ENCODE measurements at places on chromosomes 4 and X.

- no peak for DNase-seq
Measured at GRCh38 chrX:117376460-117376859, 740.1 kb downstream of the KLHL13 start.

DNA sequence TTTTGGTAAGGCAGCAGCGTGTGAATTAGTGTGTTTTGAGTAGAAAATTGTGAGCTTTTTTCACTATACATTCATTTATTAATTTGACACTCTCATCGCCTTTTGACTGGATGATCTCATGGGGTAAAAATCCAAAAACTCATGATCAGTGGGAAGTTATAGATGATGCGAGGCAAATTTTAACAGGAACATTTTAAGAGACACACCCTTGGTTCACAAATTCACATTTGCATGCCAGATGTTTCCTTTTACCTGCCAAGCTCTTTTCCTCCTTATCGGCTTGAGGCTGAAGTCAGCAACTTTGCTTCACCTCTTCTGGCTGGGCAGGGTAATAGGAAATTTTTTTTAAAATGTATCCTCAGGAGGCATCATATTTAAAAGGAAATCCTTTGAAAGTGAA, 318.0 kb upstream of the HS3ST1 start:
- no peak for DNase-seq

DNA sequence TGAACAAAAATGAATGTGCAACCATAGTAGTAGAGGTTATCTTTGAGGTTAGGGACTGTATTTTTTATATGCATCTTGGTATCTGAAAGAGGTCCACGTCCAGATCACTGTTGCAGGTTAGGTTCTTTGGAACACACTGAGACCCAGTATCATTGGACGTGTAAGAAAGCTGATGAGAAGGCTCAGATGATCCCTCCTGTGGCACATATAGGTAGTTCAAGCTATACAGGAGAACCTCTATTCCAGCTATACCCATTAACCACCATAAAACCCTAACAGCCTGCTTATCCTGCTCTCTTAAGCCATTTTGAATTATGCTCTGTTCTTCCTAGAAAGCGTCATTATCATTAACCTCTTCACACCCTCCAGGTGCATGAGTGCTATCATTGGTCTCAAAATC, 930.7 kb upstream of the HS3ST1 start:
- DNase-seq = peak; percentile 3

DNA sequence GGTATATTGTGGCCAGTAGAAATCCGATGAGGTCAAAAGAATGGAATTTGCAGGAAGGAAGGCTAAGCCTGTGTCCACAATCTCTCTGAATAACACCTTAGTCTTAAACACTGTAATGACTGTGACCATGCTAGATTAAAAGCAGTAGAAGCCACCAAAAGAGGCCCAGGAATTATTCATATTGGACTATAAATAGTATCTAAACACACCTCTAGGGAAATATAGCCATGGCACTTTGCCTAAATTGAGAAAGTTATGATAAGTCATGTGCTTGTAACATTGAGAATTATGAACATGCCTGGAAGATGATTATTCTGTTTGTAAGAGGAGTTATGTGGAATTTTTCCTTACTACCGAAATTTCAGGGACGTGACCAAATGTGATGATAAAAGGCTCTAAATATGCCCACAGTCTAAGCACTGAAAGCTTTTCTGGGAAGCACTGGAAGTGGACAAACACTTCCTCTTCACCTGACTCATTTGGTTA, 298.5 kb downstream of the KCTD8 start:
- DNase-seq = no peak

DNA sequence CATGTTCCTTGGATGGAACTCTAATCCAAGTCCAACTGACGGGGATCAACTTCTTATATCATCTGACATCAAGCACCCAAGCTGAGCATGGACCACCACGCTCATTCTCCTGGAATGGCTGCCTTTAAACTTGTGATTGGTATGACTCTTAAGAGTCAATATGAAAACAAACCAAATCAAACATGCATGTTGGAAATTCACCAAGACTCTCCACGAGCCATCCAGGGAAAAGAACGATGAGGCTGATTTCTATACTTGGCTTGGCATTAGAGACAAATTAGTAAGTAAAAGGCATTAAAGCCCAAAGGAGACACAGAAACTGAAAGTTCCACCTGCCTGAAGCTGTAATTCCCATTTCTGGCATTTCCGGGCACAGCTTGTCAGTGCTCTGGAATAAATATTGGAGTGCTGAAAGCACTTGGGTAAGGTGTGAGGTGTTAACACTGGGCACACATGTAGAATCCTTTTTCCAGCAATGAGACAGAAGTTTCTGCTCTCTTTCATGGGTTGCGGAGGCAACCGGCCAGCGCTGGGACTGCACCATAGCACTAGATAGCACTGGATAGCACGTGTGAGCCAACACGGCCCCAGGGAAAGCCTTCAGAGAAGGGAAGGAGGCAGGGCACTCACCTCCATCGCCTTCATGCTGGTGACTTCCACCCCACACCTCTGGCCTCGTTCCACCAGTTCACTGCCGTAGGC, 42.1 kb upstream of the CENPU start:
- no peak for DNase-seq

GRCh38 chrX:110924871-110925270, 129.3 kb upstream of the CHRDL1 start:
- no peak for DNase-seq

DNA sequence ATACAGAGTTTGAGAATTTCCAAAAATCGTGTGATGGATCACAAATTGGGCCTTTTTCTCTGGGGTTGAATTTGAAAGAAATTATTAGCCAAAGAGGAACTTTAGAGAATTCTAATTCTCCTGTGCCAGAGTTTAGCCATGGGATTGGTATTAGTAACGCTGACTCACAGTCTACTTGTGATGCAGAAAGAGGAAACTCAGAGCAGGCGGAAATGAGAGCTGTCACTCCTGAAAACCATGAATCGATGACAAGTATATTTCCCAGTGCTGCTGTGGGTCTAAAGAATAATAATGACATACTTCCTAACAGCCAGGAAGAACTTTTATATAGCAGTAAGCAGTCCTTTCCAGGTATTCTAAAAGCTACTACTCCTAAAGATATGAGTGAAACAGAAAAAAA, 64.9 kb downstream of the N4BP2 start:
- no peak for DNase-seq

DNA sequence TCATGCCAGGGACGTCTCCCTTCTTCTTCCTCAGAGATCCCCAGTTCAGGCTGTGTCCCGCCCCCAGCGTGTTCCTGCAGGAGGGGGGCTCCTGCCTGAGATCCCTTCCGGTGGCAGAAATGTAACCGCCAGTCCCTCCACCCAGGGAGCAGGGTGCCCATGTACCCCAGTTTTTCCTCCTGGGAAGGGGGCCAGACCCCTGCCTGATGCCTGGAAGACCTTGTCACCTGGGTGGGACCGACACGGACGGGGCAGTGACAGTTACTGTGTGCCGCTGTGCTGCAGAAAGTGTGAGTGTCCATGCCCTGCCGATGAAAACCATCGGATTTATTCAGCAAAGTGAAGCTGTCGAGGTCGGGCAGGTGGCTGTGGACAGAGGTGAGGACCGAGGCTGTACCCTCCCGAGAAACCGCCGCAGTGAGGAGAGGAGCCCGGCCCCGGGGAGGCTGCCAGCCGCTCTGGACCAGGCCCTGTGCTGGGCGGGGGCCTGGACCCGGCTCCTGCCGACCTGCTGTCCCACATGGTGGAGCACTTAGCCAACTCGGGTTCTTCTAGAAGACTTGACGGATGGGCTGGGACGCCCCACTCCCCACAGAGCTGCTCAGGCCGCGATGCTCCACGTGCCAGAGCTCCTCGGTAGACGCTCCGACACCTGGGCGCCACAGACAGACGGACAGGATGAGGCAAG, 36.7 kb upstream of the HMX1 start:
- peak; percentile 16 for DNase-seq

DNA sequence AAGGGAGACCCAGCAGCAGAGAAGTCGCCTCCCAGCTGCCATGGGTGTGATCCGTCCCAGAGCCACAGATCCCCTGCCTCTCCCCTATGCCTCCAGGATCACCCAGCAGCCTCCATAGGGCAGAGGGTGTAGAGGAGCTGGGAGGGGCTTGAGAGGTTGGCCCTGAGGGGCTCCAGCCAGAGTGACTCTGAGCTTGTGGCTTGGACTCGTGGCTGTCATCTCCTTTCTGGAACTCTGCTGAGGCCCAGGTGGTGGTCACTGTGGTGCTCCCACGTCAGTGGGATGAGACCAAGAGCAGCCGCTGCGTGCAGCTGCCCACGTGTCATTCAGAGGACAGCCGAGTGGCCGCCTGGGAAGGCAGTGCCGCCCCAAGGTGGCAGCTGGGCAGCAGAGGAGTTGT, 4.2 kb downstream of the TACC3 start:
- no peak for DNase-seq

- no peak for DNase-seq
Measured at GRCh38 chrX:134885336-134886001, 105.3 kb upstream of the SMIM10 start.

- DNase-seq = no peak
Measured at GRCh38 chr4:110085131-110085530, 113.3 kb downstream of the ELOVL6 start.

- no peak for DNase-seq
Measured at GRCh38 chr4:186458050-186458449, 97.3 kb downstream of the MTNR1A start.

GRCh38 chr4:73127839-73128453, 58.4 kb upstream of the COX18 start:
- peak; percentile 29 for DNase-seq

DNA sequence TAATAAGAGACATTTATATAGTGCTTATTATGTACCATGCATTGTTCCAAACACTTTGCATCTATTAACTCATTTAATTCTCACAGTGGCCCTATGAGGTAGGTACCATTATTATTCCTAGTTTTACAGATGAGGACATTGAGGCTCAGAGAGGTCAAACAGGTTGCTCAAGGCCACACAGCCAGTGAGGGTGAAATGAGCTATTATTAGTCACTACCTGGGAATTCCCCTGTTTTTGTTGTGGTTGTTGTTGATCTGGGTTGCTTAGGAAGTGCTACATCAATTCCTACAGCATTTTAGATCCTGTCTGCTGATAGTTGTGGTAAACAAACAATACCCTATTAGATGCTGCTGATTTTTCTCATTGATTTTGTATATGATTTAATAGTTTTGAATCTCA, 41.2 kb downstream of the APLN start:
- no peak for DNase-seq

- no peak for DNase-seq
Measured at GRCh38 chr4:38164346-38164745, 204.1 kb downstream of the PTTG2 start.

DNA sequence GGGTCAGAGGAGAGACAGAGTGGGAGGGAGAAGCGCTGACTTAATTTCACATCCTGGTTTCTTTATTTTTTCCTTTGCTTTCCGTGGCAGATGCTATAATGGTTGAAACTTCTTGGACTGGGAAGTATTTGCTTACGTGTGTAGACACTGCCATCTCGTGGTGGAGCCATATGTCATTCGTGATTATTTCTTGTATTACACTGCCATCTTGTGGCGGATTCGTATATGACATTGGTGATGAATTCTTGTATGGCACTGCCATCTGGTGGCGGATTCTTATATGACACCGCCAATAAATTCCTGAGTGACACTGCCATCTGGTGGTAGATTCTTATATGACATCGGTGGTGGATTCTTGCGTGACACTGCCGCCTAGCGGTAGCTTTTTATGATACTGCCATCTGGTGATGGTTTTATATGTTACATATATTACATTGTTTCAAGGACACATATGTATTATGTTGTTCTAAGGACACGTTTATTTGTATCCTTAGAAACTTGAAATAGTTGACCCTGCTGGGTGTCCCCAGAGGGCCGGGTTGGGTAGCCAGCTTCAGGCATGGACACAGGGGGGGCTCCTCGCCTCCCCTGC, 37.3 kb upstream of the CLCN4 start:
- peak; percentile 38 for DNase-seq

DNA sequence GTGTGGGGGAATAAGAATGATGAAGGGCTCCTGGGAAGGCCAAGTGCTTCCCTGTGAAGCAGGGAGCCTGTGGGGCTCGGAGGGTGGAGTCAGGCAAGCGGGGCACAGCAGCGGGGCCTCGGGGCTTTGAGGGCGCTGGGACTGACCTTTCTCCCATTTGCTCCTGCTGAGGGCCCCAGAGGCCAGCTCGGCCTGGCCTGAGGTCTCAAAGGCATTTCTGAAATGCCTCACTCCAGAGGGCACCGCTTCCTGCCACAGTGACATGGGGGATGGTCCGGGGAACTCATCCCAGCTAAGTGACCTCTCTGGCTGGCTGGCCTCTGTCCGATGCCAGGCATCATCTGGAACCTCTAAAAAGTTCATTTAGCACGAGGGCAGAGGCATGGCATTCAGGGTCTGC, 98.8 kb upstream of the STX18 start:
- peak; percentile 64 for DNase-seq

GRCh38 chr4:94827481-94828110, 69.8 kb downstream of the BMPR1B start:
- no peak for DNase-seq

DNA sequence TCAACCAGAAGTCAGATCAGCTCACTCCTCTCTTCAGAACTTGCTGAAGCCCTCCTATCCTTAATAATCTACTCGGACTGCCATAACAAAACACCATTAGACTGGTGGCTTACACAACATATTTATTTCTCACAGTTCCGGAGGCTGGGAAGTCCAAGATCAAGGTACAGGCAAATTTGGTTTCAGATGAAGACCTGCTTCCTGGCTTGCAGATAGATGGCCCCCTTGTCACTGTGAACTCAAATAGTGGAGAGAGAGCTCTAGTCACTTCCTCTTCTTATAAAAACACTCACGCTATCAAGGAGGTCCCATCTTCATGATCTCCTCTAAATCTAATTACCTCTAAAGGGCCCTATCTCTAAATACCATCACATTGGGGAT, 125.1 kb downstream of the CAMK2D start:
- no peak for DNase-seq

DNA sequence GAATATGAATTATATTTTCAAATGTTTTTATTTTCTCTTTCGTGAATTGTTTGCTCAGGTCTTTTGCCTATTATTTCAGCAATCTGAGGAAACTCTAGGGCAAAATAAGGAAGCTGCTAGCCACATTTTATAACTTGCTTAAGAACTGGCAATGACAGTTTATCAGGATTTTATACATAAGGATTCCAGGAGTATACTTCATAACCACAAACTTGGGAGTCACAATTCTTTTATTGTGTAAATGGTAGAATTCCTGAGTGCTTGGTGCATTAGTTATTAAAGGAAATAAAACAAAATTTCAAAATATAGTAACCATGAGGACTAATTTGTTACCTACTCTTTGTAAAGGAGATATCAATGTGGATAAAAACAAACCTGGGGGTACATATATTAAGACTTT, 54.4 kb downstream of the PALLD start:
- DNase-seq = no peak

DNA sequence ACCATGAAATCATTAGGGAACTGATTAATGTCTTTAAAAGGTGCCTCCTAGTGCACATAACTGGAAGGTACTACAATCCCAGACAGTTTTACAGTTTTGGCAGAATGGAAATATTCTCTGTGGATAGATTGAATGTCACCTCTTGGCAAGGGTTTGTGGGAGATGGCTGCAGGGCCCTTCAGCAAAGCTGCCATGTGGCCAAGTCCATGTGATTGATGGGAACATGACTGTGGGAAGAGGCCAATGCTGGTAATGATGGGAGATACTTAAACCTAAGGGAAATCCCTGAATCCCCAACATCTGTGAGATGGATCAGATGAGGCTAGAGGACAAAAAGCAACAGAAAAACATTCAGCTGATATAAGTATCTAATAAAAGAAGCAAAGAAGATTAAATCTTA, 493.7 kb downstream of the MAGEE1 start:
- DNase-seq = no peak

- DNase-seq = no peak
Measured at GRCh38 chr4:76058888-76059426, 15.6 kb upstream of the ART3 start.

GRCh38 chr4:90240333-90240732, 113.1 kb downstream of the CCSER1 start:
- no peak for DNase-seq
